D341Med (cell line): ENCODE measurements at places on chromosomes 2 and 18.

- no peak for DNase-seq
Measured at GRCh38 chr18:5717256-5717655, 173.5 kb upstream of the EPB41L3 start.

DNA sequence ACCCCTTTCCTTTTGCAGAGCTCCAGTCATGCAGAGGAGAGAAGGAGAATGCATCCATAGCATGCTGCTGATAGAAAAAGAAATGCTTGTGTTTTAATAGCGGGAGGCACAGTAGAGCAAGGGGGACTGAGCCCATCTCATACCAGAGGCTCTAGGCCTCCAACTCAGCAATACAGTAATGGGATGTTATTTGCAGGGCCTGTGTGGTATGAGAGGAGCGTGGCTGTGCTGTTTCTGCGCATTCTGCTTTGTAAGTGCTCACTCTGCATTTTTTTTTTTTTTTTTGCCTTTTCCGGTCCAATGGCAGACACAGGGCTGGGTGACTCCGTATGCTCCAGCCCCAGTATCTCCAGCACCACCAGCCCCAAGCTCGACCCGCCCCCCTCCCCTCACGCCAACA lies 200.0 kb downstream of the GBX2 start:
- DNase-seq = no peak

- no peak for DNase-seq
Measured at GRCh38 chr2:8211384-8211783, 470.5 kb upstream of the ID2 start.

DNA sequence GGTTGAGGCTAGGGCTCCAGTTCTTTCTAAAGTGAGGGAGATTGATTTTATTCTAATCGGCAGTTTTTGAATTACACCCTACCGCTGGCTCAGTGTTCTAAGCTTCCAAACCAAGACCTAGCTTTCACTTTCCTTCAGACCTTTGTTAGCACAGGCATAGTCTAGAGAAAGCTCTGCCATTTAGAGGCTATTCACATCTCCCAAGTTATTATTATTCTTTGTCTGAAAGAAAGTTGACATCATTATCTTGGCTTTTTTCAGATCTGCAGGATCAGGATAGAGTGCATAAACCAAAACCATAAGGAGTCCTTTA lies 276.8 kb downstream of the ASXL3 start:
- DNase-seq = no peak

- no peak for DNase-seq
Measured at GRCh38 chr2:122094557-122094956, 339.1 kb downstream of the TSN start.

DNA sequence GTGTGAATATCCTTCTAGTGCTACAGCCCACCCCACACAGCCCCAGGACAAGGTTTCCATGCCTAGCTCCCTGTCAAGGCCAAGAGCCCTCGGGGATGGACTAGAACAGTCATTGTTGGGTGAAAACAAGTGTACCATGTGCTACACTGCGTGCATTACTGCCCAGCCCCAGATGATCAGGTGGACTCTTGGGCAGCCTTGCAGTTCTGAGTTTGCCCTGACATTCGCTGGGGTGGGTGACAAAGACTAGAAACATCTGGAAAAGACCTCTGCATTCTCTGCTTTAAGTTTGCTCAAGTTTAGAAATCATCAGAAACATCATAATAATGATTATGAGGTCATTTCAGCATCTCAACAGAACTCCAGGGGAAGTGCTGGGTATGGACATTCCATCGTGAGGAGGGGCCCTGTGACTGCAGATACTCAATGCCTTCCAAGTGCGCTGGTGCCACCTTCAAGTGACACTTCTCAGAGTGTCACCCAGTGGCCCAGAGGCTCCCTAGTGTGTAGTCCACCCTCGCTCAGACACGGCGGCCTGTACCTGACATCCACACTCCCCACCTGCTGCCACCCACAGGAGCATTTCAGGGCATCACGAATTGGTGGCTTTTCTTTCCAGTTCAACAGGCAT lies 5.3 kb upstream of the PXDN start:
- no peak for DNase-seq

GRCh38 chr2:200012401-200012800 lies 57.0 kb downstream of the MAIP1 start:
- no peak for DNase-seq

- no peak for DNase-seq
Measured at GRCh38 chr2:136131484-136131960, 13.6 kb upstream of the CXCR4 start.

DNA sequence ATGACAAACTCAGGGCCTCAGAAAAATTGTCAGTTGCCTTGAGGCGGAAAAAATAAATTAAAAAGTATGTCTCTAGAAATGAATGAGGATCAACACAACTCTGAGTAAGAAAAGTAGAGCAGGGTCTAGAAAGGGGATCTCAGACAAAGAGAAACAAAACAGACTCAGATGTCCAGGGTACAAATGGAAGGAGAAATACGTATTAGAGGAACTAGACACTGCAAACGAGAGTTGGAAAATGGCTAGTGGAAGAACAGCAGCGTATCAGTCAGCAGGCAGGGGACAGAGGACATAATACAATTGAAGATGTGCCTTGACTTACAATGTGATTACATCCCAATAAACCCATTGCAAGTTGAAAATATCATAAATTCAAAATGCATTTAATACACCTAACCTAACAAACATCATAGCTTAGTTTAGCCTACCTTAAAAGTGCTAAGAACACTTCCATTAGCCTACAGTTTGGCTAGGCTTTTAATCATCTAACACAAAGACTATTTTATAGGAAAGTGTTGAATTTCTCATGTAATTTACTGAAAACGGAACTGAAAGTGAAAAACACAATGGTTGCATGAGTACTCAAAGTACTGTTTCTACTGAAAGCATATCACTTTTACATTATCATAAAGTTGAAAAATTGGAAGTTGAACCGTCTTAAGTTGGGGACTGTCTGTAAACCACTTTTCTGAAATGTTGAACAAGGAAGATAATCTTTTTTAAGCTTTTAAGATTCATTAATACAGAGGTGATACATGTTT lies 182.8 kb downstream of the NBAS start:
- no peak for DNase-seq

DNA sequence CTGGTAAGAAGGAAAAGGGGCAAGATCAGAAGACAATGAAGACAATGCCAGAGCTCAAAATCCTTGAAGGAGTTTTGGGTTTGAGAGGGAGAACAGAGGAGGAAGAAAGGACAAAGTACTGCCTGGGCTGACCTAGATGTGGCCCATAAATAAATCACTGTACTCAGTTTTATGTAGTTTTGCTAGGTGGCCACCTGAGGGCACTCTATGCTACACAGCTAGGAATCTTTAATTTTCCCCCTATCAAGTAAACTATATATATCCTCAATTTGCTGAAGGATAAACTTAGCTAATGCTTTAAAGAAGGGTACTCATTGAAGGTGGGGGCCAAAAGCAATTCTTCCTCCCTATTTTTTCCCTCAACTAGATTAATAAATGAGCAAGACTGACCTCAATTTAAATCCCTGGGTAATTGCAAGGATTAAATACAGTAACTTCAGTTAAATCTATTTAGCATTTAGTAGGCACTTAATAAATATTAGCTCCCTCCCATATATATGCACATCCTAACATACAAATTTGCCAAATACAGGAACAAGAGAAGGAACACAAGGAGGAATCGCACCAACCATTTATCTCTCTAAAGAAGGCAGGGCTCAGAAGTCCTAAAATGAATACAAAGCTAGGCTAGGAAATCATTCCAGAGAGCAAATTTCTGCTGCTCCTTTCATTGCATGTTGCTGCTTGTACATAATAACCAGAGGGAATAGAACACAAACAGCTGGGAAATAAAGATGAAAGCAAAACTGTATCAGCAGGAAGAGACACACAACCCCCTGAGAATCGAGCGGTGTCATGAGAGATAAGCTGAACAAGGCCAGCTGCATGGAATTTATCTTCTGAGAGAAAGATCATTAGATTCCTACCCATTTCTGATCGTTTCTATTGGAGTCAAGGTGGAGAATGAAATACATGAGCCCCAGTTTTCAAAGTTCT lies 540.1 kb downstream of the NRXN1 start:
- peak; percentile 49 for DNase-seq

DNA sequence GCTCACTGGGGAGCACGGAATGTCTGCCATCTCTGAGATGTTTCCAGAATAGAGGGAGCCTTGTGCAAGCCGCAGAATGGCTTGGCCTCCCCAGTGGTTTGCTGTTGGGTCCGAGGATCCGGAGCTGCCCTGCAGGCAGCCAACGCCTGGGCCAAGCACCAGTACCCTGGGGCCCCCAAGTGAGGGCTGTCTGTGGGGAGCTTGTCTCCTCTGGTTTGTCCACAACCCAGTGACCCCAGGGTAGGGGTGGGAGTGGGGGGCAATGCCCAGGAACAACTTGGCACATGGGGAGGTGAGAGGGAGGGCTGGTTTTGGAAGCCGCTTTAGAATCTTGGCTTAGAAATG lies 147.1 kb downstream of the CABLES1 start:
- DNase-seq = no peak

GRCh38 chr18:59005262-59005661 lies 134.4 kb upstream of the SEC11C start:
- peak; percentile 70 for DNase-seq

GRCh38 chr2:11716689-11717321 lies 29.6 kb upstream of the LPIN1 start:
- DNase-seq = no peak

- DNase-seq = no peak
Measured at GRCh38 chr2:65754219-65754618, 321.8 kb upstream of the SPRED2 start.
